ENCODE measurements at places on chromosomes 16 and 17.
A peak's percentile ranks its signal among the peaks of the same experiment; 100 is the strongest.

DNA sequence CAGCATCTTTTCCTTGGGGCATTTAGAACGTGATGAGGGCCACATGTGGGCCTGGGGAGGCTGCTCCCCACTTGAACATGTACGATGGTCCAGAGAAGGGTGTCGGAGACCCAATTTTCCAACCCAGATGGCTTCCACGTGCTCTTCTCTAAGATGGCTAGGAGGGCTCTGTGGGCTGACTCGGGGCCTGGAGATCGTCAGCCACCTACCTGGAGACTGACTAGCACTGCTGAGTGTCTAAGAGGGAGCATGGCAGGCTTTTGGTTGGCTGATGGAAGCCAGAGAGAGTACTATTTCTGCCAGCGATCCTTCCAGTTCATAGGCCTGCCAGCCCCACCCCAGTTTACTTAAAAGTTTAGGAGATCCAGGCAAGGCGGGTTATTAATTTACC lies 60.2 kb upstream of the CLEC18A start:
- peak; percentile 22 for ATAC-seq

GRCh38 chr16:87734644-87735043 lies 31.1 kb downstream of the KLHDC4 start:
- no peak for ATAC-seq

GRCh38 chr16:26196310-26196709 lies 504.6 kb downstream of the HS3ST4 start:
- no peak for ATAC-seq

DNA sequence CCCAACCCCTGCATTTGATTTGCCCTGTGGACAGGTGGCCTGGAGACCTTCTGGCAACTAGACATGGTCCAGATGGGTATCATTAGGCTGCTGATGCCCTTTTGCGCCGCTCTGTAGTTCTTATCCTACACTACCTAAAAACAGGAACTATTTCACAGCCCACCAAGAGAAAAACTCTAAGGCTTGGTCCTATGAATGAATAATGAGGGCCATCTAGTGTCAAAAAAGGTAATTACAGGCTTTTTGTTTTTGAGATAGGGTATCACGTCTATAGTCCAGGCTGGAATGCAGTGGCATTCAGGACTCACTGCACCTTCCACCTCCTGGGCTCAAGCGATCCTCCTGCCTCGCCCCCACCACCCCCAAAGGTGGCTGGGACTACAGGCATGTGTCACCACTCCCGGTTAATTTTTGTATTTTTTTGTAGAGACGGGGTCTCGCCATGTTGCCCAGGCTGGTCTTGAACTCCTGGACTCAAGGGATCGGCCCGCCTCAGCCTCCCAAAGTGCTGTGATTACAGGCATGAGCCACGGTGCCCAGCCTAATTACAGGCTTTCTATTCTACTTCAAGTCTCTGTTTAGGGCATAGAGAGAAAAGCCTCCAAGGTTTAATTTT lies 20.9 kb downstream of the COIL start:
- peak; percentile 75 for ATAC-seq

GRCh38 chr16:28171816-28172215 lies 39.9 kb downstream of the XPO6 start:
- ATAC-seq, result no peak

- ATAC-seq, result peak; percentile 93
Observed at GRCh38 chr17:21551081-21551881, 141.0 kb upstream of the KCNJ18 start.

GRCh38 chr17:4565209-4566141 lies 5.1 kb upstream of the GGT6 start:
- peak; percentile 91 for ATAC-seq

DNA sequence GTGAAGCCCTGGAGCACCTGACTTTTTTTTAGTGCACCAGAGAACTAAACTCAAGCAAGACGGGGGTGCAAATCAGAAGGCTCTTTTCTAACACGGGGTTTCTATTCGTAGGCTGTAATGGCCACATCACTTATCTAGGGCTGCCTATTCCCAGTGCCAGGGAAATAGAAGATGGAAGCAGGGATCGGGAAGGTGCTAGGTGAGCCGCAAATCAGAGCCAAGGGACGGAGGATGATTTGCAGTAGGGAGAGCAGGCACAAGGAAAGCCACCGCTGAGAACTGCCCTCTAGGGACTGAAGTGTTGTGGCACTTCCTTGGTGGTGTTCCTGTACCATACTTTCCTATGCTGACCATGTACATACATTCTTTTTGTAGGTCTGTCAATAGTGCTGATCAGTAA lies 7.8 kb upstream of the SLC46A1 start:
- no peak for ATAC-seq

- ATAC-seq, result no peak
Observed at GRCh38 chr17:8629371-8630226, 926 bp downstream of the MYH10 start.

- ATAC-seq, result no peak
Observed at GRCh38 chr16:87117936-87118335, 199.3 kb downstream of the C16orf95 start.

DNA sequence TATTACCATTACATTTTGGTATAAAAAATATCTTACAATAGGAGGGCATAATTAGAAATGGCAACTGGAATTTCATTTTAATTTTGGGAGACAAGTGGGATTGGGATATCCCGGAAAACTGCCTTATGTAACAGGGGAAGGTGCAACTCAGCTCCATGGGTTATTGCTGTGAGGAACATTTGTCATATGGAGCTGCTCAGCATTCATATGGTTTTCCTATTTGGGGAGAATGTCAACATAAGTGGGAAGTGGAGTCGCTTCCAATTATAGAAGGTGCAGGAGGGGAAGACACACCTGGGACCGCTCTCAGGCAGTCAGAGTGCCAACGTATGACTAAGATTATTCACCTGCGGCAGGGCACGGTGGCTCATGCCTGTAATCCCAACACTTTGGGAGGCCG lies 10.7 kb downstream of the ODF4 start:
- ATAC-seq, result no peak

- no peak for ATAC-seq
Observed at GRCh38 chr17:72294487-72294893, 173.7 kb downstream of the SOX9 start.

DNA sequence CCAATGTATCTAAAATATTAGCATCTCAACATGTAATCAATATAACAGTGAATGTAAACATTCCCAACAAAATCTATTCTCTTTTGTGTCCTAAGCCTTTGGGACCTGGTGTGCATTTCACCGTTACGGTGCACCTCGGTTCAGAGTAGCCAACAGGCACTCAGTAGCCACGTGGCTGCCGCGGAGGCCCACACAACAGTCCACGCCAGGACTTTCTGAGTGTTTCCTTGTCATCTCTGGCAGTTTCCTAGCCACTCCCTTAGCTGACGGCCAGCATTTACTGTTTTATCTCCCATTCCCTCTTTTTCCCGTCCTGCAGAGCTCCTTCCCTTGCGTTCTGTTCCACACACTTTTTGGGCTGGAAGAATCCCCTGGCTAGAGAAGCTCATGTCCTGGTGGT lies 36.3 kb downstream of the VAC14 start:
- no peak for ATAC-seq

- no peak for ATAC-seq
Observed at GRCh38 chr17:65265276-65265675, 128.1 kb downstream of the RGS9 start.

DNA sequence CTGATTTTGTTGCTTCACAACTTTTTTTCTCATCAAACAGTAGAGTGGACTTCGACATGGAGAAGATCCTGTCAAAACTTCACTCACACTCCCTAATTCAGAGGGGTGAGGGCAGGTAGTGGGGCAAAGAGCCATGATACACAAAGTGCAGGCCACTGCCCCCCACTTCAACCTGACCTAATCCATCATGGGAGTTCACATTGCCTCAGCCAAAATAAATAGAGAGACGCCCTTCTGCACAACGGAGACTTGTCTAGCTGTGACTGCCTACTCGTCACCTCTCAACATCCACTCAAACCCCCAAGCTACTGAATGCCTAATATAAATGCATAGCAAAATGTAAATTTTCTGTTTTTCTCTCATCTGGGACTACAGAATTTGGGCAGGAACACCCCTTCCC lies 213.2 kb downstream of the PMP22 start:
- ATAC-seq, result no peak

DNA sequence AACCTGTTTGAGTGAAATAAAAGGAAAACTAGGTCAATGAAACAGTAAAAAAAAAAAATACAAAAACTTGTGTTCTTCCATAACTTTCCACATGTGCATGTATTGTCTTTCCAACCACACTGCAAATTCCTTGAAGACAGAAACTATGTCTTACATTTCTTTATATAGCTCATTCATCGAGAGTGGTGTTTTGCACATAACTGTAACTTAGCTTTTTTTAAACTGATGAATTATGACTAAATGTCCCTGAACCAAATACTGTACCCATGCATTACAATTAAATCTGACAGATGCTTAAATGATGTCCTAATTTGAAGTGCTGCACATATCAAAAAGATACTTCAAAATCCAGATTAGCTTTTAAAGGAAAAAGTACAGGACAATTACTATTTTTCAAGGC lies 50.1 kb downstream of the BRIP1 start:
- no peak for ATAC-seq

- no peak for ATAC-seq
Observed at GRCh38 chr16:70421473-70422311, 17.2 kb downstream of the ST3GAL2 start.

- ATAC-seq, result peak; percentile 74
Observed at GRCh38 chr17:48293319-48294019, 136.5 kb downstream of the SKAP1 start.

- peak; percentile 26 for ATAC-seq
Observed at GRCh38 chr16:70395345-70395901, 43.5 kb downstream of the ST3GAL2 start.

DNA sequence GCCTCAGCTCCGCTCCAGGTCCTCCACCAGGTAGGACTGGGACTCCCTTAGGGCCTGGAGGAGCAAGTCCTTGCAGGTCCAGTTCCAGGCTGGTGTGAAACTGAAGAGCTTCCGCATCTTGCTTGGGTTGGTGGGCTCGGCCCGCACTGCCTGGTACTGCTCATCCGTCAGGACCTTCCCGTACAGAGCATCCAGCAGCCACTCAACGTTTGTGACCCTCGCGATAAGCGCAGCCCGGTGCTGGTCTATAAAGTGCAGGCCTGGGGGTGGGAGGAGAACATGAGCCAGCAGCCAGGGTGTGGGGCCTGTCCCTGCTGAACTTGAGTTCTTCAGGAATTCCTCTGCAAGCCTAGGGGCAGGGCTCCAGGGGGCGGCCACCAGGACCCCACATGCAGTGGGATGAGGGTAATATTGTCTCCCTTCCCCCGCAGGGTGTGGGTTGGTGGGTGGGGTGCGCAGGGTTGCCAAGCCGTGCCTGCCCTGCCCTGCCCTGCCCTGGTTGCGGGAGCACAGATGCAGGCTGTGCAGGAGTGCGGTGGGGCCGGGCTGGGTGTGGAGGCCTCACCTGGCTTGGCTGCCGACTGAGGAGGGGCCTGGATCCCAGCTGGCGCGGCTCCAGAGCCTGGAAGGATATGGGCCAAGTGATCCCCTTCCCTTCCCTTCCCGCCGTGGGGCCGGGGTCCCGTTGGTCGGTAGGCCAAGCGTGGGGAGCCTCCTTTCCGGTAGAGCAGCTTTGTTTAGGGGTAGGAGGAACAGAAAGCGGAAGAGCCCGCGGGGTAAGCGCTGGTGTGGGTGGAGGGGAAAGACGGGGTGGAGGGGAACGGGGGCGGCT lies 762 bp downstream of the PYCARD start:
- peak; percentile 44 for ATAC-seq

GRCh38 chr16:83917152-83918120 lies 18.5 kb downstream of the MLYCD start:
- no peak for ATAC-seq

DNA sequence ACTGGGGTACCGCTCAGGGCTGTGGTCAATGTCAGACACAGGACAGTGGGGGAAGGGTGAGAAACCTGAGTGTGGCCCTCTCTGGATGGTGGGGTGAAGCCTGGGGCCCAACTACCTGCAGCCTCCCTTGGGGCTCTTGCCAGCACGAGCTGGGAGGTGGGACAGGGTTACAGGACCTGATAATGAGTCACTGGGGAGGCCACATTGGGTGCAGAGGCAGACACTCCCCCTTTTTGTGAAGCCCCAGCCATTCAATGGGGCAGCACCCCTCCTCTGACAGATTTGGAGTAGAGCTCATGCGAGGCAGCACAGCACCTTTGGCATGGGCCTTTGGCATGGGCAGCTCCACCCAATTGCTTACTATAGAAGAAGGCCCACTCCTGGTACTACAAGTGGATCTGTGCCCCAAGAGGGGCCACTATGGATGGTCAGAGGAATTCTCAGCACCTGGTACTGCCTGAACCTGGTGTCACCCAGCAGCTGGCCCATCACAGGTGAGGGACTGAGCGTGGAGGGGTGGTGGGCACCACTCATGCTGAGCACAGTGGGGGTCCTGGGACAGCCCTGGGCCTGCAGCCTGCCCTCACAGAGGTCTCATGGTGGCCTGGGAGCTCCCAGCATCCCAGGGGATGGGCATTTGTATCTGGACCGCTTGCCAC lies 45.2 kb upstream of the SMPD3 start:
- no peak for ATAC-seq

GRCh38 chr16:49725651-49726050 lies 130.3 kb downstream of the ZNF423 start:
- ATAC-seq, result no peak

DNA sequence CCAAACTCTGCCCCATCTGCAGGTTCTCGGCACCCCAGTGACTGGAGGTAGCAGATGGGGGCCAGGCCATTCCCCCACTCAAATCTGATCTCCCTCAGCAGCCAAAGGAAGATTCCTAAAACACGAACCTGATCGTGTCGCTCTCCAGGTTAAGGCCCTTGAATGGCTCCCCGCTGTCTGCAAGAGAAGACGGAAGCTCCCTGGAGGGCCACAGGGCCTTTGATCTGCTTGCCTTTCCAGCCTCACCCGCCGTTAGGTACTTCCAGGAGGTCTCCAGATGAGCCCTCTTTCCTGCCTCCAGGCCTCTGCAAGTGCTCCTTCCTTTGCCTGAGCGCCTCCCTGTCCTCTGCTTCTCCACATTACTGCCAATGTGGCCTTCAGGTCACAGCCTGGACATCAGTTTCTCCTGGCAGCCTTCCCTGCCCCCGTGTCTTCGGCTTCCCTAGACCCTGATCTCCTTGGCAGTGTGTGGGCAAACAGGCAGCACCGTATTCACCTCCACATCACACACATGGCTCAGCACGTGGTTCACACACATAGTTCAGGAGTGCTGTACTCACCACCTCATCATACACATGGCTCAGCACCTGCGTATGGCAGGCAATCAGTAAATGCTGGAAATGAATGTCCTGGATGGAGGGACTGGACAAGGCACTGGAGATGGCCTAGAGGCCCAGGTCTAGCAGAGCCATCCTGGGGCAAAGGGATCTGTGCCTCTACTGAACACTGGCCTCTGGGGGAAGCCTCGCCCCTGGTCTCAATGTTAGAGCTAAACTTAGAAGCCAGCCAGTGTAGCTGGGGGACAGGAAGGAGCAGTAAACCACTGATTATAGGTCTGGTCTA lies 26.4 kb upstream of the MRPS23 start:
- ATAC-seq, result no peak

- no peak for ATAC-seq
Observed at GRCh38 chr16:73190256-73190655, 142.3 kb upstream of the ZFHX3 start.

DNA sequence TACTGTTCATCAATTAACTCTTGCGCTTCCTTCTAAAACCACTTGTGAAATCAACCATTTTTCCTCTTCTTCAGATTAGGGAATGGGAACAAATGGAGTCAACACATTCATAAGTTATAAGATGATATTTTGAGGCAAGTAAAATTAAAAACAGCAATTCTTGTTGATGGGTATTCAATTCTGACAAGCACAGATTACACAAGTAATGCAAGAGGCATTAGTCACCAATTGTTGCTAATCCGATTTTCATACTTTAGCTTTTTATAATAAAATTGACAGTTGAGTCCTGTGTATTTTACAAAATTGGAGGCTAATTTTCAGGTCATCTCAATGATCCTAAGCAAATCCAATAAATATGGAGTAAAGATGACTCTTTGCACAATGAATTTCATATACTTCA lies 918.4 kb upstream of the SOX9 start:
- no peak for ATAC-seq

Measured in motor neuron (in vitro differentiated cells).